Activated CD4-positive, CD25-positive, alpha-beta regulatory T cell treated with anti-CD3 and anti-CD28 coated beads, Interleukin-2, amount 50 U/mL, for 16 hours (primary cell): ENCODE measurements at places on chromosomes 12 and 14.

- DNase-seq, result no peak
Measured at GRCh38 chr12:43285159-43285598, 266.8 kb downstream of the ADAMTS20 start.

DNA sequence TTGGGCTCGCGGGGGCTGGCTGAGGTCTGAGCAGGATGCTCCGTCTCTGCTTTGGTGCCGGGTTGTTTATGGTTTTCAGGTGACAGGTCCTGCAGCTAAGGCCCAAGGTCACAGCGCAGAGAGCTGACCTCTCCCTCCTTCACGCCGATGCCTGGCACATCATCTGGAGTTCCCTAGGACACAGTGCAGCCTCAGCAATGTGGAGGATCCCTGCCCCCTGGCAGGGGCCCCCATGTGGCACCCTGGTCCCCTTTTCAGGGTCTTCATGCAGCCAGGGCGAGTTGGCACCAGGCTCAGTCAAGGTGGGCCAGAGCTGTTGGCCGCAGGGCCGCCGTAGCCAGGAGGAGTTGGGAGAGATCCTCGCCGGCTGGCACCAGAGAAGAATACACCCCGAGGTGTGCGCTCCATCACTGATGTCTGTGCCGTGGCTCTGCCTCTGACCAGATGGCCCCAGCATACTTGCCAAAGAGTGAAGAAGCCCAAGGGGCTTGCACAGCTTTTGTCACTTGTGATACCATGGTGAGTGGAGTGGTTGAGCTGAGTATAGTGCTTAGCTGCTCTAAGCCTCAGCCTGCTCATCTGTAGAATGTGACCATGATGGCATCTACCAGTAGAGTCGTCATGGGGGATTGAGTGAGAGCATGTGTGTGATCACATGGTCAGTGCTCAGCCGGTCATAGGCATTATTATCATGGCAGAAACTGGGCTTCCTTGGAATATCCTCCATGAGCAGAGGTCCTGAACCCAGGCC lies 11.0 kb downstream of the TPCN1 start:
- DNase-seq, result no peak

DNA sequence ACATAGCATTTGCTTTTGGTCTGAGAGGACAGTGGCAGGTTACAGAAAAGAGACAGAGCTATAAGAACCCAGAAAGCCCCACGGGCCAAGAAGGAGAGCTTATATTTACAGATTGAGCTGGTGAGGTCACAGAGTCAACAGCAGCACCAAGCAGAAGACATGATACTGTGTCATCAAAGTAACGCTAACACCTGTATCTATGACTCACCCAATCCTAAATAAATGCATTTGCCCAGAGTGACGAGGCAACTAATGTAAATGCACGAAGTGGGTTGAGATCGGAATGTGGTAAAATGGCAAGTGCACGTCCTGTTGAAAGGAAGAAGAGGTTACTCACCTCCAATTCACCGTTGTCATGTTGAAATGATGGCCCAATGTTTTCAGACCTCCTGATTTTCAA lies 6.7 kb upstream of the CD163L1 start:
- no peak for DNase-seq

- DNase-seq, result no peak
Measured at GRCh38 chr12:121465921-121466793, 66.2 kb downstream of the RNF34 start.

GRCh38 chr12:57886542-57886941 lies 40.0 kb upstream of the CTDSP2 start:
- DNase-seq, result no peak

GRCh38 chr12:26614011-26614616 lies 218.9 kb downstream of the ITPR2 start:
- DNase-seq, result no peak

DNA sequence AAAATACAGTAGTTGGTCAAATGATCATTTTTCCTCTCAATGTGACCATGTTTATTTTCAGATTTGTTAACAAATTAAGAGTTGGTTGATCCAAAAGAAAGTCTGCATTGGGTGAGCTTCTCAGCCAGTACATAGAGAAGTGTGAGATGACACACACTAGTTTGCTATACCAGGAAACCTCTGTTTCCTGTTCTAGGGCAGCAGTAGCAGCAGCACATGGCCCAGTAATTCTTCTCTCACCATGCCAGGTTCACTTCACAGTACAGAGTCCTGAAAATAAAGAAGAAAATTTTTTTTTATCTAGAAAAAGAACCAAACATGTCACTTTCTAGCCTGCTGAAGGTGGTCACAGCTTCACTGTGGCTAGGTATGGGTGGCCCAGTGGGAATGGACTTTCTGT lies 250.2 kb upstream of the OR4E1 start:
- no peak for DNase-seq

GRCh38 chr14:76293923-76294322 lies 82.0 kb upstream of the ESRRB start:
- no peak for DNase-seq

DNA sequence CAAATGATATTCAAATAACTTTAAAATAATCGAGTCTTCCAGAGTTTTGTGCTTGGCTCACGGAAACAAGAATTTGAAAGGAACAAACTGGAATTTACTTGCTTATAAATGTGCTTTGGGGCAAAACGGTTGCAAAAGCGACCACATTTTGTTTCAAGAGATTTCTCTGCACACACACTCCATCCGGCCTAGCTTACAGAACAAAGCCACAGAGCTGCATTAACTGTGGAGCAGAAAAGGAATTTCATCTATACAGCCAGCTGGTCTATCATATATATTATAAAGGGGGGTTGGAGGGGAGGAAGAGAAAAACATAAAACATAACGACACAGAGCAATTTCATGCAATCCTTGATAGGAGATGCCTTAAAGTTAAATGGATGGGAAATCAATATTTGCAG lies 153.0 kb downstream of the MYRFL start:
- no peak for DNase-seq

DNA sequence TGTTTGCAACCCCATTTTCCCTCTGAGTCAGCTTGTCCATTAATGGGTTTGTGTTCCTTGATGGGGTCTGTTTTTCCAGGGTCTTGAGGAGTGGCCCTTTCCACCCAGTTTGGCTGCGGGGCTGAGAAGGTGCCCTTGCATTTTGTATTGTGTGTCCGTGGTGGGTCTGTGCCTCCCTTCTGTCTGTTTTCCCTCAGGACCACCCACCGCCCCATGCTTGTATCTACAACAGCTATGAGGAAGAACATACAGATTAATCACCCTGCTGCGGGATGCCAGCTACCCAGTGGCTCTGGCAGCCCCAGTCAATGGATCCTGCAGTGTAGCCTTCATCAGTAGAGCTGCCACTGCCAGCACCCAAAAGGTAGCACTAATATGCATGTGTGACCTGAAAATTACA lies 235.7 kb downstream of the CACNA1C start:
- DNase-seq, result no peak

DNA sequence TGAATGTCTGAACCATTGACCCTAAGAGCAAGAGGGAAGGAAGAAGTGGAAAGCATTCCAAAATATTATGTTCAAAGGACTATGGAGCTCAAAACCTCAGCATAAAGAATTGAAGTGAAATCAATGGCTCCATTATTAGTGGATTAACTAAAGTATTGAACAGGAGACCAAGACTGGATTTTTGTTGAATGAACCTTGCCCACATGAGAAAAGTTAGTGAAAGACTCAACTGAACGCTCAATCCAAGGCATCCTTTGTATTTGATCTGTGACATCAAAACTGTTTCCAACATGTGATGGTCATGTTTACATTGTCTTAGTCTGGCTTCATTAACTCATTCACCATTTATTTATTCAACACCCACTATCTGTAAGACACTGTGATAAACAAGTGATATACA lies 161.0 kb downstream of the CNTN1 start:
- no peak for DNase-seq

- no peak for DNase-seq
Measured at GRCh38 chr12:16282978-16283377, 5.5 kb upstream of the SLC15A5 start.

- no peak for DNase-seq
Measured at GRCh38 chr12:124393831-124394230, 98.9 kb downstream of the RFLNA start.

GRCh38 chr14:23396781-23397407 lies 11.2 kb downstream of the MYH6 start:
- no peak for DNase-seq
